ENCODE measurements at places on chromosomes 12 and 14.
A peak's percentile ranks its signal among the peaks of the same experiment; 100 is the strongest.

- no peak for DNase-seq
Measured at GRCh38 chr14:91307046-91307445, 62.5 kb upstream of the GPR68 start.

DNA sequence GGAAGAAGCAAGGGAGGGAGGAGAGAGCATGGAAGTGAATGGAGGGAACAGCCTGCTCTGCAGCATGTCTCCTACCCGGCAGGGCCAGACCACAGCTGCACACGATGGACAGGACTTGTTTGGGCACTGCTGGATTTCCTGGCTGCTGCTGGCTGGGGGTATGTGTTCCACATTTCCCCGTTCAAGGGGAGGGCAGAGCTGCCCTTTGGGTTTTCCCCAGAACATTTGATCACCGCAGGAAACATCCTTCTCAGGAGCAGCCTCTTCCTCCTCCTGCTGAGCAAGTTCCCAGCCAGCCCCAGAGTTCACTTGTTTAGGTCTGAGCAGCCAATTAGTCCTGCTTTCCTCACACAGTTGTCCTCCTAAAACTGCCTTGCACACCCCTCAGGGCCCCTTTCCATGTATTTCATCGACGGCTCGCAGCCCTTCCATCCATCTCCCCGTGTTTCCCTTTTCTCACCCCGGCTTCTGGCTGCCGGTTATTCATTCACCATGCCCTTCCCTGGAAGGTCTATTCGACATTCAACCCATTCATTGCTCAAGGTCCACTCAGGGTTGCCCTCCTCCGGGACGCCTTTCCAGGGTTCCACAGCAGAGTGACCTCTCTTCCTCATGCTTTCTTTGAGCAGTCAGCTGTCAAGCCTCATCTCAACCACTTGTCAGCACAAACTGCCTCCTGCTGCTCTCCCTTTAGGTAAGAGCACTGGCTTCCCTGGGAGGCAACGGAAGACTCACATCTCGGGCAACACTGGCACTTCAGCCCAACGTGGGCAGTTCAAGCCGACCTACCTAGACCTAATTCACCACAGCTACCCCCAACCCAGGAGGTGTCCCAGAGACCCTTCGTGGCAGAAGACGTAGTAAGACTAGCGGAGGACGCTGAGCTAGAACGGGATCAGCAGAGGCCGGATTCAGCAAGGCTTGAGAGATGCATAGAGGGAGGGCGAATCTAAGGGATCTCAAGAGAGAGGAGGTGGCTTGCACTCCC lies 20.1 kb upstream of the ANO2 start:
- DNase-seq: peak; percentile 91

DNA sequence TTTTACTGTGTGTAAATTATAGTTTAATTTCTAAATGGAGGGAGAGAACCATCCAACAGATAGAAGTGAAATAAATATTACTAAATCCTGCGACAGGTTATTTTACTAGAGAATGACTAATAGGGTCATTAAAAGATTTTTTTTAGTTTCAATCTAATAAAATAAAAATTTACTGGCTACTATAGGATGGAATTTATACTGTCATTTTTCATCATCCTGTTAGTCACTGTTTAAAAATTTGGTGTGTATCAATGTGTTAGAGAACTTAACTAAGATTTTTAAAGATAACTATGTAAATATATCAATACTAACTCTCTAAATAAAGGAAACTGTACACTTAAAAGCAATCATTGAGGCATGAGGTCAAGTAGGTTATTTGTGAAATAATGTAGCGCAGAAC lies 41.1 kb upstream of the CDKN3 start:
- no peak for DNase-seq

GRCh38 chr12:26247873-26248272 lies 52.5 kb downstream of the SSPN start:
- no peak for DNase-seq

DNA sequence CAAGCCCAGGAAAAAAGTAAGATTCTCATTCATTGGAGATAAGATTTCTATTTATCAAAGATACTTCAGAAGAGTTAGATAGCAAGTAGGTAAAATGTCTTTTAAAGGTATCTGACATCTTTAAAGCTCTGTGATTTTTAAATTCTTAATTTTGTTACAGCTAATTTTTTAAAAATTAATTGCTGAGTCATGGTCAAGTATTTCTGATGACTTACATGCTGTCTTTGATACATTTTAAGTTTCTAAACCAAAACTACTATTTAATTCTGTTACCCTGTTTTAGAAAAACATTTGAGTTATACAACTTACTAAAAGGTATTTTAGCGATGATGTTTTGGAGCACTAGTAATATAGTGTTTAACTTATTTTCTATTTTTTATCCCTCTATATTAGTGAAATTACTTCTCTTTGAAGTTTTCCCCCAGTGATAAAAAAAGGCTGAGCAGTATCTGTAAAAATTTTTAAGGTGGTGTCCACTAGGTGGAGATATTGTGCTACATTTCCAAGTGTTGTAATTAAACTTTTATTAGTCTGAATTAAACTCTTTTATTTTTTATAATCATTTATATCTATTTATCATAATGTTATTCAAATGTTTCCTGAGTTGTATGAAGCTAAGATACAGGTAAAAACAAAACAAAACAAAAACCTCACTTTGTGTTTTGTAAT lies 11.5 kb downstream of the ALG10 start:
- peak; percentile 42 for DNase-seq

- no peak for DNase-seq
Measured at GRCh38 chr12:19829100-19829853, 390.0 kb downstream of the AEBP2 start.

DNA sequence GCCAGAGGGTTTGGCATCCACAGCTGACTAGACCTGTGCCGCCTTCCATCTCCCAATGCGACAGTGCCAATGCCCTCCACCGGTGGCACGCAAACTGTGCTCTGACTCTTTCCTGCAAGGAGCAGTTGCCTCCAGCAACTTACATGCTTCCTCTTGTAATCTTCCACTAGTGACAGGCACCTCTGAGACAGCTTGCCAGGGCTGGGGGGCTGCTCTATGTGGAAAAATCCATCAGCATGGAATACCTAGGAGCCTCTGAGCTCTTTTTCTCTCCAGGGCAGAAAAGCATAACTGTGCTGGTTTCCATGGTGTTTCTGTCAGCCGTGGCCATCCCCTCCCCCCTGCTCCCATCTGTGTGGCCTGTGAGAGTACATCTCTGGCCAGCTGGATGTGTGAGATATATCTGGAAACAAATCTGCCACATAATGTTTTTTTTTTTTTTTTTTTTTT lies 110.6 kb downstream of the MYRFL start:
- no peak for DNase-seq

DNA sequence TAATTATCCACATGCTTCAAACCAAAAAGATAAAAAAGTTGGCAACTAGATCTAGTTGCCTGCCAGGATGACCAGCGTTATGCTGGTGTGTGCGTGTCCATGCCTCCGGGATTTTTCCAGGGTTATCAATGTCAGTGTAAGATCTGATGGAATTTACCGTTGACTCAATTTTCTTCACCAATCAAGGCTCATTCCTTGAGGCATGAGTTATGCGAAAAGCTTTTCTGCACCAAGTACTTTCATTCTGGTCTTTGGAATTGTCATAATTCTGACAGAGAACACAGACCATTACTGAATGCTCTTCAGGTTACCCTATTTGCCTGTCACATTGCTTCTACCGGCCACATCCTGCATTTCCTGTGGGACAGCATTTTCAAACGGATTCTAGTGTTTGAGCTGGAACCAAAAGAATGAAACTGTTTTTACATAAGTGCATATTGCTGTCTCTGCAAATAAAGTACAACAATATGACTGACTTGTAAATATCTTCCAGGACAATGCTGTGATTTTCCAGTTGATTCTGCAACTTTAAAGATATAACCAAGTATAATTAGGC lies 91.8 kb downstream of the DUSP16 start:
- no peak for DNase-seq

- DNase-seq: no peak
Measured at GRCh38 chr14:92658160-92658559, 90.3 kb downstream of the LGMN start.

DNA sequence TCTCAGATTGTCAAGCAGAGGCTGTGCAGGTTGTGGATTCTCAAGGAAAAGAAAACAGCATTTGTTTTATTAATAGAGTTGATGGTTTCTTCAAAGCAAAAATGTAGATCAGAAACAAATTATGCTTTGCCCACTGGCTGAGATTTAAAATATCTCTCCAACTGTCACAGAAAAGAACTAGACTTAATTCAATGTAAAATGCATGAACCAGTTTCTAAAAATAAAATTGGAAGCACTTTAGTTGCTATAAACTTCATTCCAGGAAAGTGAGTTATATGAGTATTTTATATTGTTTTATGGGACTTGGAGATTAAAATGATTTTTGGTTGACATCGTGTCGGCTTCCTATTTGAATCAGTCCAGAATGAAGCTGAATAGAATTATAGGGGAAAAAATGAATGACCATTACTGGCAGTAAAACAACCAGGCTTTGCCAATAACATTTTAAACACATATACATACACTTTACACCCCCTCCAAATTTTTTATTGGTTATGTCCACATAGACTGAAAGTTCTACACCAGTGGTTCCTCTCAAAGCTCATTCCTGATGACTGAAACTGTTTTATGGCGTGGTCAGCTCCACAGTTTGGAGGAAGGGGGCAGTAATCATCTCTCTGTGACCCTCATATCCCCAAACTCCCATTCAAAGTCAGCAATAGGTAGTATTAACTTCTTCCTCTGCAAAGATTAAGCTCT lies 55.5 kb upstream of the DAAM1 start:
- no peak for DNase-seq

DNA sequence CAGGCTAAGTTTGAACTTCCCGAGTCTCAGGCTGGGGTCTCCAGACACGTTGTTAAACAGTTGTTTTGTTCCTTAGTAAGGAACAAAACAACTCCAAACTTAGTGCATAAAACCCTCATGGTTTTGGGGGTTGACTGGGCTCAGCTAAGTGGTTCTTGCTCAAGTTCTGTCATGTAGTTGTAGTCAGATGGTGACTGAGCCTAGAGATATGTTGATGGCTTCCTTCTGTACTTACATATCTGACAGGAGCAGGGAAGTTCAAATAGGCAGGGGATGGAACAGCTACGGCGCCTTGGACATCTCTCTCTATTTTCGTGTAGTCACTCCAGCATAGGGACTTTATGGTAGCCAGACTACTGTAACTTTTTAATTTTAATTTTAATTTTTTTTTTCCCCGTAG lies 45.7 kb downstream of the SPATS2 start:
- no peak for DNase-seq

DNA sequence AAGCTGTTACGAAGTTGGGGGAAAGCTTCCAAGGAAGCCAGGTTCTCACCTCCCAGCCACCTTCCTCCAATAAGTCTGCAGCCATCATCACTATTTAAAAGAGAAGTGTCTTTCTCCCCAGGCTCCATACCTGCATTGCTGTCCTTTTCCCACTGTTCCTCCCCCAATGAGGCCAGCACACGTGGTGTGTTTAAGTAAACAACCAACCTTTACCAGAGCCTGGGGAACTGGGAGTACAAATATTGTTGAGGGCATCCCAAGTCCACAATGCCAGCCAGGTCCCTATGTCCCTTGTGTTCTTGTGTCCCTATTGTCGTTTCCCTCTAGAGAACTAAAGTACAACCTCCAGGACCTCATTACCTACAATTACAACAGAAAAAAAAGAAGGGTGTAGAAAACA lies 49.2 kb upstream of the PNMA1 start:
- no peak for DNase-seq

DNA sequence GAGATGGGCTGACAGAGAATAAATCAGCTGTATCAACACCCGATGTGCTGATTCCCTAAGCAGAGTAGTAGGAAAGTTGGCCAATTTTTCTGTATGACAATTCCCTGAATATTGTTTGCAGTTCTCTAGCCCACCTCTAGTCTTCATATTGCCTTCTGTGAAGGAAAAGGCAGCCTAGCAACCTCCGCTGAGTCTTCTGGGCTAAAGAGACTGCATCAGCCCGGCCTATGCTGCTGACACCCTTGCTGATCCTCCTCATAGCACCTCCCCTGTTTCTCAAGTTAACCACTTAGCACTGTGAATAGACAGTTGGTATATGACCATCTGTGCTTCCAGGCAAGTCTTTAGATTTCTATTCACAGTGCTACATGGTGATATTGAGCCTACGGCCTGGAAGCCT lies 161.1 kb upstream of the EGLN3 start:
- DNase-seq: peak; percentile 7

DNA sequence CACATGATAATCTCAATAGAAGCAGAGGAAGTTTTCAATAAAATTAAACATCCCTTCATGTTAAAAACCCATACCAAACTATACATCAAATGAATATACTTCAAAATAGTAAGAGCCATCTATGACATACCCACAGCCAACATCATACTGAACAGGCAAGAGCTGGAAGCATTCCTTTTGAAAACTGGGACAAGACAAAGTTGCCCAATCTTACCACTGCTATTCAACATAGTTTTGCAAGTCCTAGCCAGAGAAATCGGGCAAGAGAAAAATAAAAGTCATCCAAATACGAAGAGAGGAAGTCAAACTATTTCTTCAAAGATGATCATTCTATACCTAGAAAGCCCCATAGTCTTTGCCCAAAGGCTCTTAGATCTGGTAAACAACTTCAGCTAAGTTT lies 454.7 kb upstream of the PRICKLE1 start:
- DNase-seq: no peak

- DNase-seq: peak; percentile 56
Measured at GRCh38 chr14:104563742-104564615, 15.6 kb upstream of the C14orf180 start.

DNA sequence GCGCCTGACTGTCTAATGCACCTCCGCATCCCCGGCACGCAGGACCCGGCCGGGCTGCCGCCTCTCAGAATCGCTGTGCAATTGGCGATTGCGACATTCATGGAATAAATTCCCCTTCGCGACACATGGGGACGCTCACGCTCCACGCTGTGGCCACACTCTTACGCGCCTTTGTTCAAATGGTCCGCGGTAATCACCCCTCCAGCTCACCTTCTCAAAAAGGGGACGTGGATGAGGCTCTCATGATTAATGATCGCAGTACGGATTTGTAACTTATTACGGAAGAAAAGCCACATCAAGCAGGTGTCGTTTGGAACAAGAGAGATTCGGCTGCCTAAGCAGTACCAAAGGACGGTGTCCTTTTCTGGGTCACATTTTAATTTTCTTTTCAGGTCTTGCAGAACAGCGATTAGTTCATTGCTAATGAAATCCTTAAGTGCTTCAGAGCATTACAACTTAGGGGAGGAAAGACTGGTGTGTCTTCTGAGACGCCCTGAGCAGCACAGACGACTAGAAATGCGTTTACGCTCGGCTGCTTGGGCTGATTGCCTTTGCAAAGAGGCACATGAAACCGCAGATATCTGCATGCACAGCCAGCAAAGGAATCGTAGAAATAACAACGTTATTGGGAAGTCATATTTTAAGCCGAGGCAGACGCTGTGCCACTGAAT lies 37.3 kb upstream of the ADGRD1 start:
- peak; percentile 78 for DNase-seq
